Glutamatergic neuron (in vitro differentiated cells): ENCODE measurements at places on chromosomes 13 and 19.

DNA sequence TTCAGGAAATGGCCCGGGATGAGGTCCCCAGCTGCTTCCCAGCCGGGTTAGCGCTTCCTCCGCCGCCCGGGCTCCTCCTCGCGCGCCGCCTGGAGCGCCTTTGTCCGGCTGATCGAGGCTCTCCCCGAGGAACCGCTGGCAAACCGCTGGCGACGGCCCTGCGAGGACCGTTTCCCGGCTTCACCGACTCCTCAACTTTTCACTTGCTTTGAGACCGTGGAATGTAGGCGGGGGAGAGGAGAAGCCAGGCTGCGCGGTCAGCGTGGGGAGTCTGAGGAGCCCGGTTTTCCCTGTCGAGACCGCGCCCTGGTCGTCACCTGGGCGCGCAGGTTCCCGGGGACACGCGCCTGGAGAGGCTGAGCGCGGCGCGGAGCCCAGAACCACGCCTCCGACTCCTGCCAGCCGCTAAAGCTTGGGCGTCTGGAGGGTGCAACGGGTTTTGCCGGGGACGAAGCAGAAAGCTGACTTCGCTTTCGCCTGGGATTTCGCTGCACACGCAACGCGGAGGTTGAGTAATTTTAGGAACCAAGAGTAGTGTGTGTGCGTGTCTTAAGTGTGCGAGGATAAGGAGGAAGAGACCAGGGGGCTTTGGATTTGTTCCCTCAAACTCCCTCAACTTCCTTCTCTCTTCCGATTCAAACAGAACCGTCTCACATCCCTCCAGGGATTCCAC lies 7.3 kb upstream of the DGKH start:
- DNase-seq = peak; percentile 55

- no peak for DNase-seq
Measured at GRCh38 chr13:41767801-41768200, 193.1 kb downstream of the VWA8 start.

DNA sequence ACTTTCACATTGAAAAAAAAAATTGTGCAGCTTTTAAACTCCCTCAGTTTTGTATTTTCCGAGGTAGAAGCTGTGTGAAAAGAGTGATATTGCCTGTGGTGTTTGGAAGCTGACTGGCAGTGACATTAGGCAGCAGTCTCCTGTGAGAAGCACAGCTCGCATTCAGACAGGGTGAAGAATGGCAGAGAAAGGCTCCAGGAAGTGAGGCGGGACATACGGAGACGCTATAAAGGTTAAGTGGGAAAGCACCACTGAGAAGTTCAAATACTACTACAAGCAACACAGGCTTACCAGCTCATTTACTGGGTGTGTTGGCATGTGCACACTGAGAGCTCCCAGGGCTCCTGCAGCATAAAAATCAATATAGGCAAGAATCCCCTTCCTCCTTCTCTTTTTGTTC lies 88.4 kb downstream of the RXFP2 start:
- no peak for DNase-seq

GRCh38 chr13:72109863-72110262 lies 242.9 kb upstream of the DACH1 start:
- DNase-seq = no peak

- DNase-seq = no peak
Measured at GRCh38 chr19:13025819-13026456, 30.7 kb downstream of the NFIX start.

DNA sequence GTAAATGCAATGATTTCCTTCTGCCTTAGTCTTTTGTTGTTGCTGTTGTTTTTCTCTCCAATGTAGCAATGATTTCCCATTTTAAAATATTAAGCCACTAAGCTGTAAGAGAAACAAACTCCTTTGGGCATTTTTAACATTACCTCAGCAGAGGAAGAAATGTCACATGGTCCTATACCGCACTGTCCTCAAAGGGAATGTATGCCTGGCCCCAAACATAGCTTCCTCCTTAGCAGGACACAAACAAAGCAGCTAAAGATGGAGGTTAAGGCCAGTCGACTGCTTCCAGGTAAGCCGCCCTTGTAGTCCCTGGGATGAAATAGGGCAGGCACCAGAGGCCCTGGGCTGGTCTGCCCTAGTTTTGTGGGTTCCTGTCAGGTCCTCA lies 249.0 kb downstream of the TSHZ3 start:
- DNase-seq = no peak

GRCh38 chr13:112721198-112722104 lies 31.6 kb downstream of the ATP11A start:
- DNase-seq = no peak

GRCh38 chr13:111973186-111973585 lies 93.8 kb upstream of the SOX1 start:
- no peak for DNase-seq

DNA sequence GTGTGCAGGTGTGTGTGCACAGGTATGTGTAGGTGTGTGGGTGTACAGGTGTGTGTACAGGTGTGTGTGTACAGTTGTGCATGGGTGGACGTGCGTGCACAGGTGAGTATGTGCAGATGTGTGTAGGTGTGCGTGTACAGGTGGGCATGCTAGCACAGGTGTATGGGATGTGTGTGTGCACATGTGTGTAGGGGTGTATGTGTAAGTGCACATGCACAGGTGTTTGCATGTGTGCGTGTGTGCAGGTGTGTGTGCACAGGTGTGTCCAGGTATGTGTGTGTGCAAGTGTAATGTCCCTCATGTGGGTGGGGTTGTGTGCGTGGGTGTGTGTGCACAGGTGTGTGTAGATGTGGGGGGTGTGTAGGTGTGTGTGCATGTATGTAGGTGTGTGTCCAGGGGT lies 27.5 kb upstream of the TFDP1 start:
- DNase-seq = no peak

DNA sequence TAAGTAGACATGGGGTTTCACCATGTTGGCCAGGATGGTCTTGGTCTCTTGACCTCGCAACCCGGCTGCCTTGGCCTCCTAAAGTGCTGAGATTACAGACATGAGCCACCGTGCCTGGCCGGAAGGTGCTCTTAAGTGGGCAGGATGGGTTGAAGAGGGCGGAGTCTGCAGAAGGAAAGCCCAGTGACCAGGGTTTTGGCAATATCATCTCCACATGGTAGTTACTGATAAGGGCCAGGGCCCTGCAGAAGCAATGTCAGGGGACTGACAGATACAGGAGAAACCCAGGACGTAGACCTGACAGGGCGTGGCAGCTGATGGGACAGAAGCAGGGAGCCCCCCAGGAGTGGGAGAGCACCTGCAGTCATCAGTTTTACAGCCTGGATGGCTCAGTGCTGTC lies 45.7 kb upstream of the RNF113B start:
- no peak for DNase-seq

GRCh38 chr13:74708629-74709028 lies 574.4 kb upstream of the KLF12 start:
- DNase-seq = no peak

- no peak for DNase-seq
Measured at GRCh38 chr13:78398743-78399410, 204.5 kb downstream of the POU4F1 start.

DNA sequence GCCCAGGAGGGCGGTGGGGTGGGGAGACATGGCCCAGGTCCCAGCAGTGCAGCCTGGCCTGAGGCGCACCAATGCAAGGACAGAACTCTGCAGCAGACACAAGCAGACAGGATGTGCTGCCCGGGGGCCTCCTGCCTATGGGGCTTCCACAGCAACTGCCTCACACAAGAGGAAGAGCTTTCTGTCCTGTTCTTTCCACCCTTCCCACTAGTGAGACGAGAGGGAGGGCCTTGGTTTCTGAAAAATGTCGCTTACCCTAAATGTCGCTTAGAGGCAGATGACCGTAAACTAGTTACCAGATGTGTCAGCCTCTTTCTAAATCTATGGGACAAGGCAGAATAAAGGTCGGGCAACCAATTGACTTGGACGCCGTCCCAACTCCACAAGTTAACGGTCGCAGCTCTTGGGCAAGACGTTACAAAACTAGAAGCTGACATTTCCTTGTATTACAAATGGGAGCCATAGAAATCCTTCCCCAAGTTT lies at the start of gene LAIR1:
TSS of gene LAIR1 (minus strand) at position 157 of the 483 bp plus-strand sequence. CDS start at position 30, 127 bp downstream.
- DNase-seq = no peak

DNA sequence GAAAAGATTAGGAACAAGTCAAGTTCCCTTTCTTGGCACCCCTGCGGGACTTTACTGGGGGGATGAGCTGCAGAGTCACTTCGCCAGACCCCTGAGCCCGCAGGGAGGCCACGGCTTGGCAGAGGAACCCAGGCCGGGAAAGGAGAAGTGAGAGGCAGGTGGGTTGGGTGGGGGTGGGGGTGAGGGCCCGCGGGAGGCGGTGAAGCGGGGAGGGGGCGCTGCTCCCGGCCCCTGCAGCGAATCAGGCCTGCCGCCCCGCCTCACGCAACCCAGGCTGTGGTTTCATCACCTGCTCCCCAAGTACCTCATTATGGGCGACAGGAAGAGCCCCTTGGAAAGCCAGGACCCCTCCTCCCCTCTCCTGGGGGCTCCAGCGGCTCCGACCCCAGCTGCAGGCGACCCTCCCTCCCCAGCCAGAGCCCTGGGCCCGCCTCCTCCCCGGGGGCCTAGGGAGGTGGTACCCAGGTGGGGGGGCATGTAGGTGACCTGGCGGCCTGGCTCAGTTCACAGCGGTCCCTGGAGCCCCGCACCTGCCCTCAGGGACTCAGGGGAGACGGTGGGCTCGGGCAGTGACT lies 9.5 kb downstream of the MEF2B start:
- no peak for DNase-seq

- no peak for DNase-seq
Measured at GRCh38 chr13:48838193-48838973, 137.3 kb upstream of the FNDC3A start.

- no peak for DNase-seq
Measured at GRCh38 chr19:5018224-5019015, 49.5 kb downstream of the KDM4B start.

- no peak for DNase-seq
Measured at GRCh38 chr13:30997697-30998096, 65.2 kb downstream of the TEX26 start.

DNA sequence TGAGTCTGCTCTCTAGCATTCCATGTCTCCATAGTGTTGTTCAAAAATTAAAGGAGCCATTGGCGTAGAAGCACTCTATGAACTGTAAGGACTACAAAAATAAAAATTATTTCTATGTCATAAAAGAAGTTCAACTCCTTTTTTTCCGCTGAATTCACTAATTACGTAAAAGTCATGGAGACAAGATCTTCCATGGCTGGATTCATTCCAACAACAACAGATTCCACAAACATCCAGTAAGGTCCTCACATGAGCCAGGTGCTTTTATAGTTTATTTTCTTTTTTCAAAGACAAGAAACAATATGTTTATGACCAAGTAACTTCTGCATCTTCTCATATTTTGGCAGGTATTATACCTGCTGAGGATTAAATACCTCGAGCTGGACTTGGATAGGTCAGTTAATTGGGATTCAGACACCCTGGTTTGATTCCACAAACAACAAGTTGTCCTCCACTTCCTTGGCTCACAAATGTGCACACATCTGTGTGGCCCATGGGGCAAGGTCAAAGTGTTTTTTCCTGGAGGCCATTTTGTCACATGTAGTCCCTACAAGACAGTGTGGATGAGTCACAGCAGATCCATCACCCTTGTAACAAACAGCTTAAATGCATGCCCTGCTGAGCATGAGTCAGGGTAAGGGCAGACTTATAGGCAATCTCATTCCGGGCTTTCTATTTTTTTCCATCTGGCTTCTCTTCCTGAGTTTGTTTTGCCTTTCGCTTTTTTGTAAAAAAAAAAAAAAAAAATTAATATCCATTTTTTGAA lies 475.6 kb downstream of the COG6 start:
- DNase-seq = no peak

GRCh38 chr19:15538774-15539173 lies 30.4 kb downstream of the CYP4F22 start:
- DNase-seq = no peak

DNA sequence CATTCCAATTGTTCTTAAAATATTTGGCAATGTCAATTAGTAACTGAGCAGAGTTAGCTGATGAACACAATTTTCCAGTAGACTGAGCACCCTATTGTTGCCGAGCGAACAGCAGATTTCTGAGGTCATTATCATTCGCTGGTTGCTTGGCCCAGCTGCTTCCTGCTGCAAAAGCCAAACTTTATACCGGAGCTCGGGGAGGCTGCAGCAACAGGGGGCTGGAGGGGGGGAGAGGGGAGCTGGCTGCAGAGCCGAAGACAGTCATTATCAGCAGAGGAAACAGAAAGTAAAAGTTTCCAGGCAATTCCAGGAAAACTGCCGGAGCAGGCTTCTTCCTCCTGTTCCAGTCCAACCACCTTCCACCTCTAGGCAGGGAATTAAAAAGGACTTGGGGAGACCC lies 77.9 kb downstream of the ZNF536 start:
- DNase-seq = peak; percentile 35

- DNase-seq = no peak
Measured at GRCh38 chr13:59495299-59495698, 668.4 kb downstream of the DIAPH3 start.

DNA sequence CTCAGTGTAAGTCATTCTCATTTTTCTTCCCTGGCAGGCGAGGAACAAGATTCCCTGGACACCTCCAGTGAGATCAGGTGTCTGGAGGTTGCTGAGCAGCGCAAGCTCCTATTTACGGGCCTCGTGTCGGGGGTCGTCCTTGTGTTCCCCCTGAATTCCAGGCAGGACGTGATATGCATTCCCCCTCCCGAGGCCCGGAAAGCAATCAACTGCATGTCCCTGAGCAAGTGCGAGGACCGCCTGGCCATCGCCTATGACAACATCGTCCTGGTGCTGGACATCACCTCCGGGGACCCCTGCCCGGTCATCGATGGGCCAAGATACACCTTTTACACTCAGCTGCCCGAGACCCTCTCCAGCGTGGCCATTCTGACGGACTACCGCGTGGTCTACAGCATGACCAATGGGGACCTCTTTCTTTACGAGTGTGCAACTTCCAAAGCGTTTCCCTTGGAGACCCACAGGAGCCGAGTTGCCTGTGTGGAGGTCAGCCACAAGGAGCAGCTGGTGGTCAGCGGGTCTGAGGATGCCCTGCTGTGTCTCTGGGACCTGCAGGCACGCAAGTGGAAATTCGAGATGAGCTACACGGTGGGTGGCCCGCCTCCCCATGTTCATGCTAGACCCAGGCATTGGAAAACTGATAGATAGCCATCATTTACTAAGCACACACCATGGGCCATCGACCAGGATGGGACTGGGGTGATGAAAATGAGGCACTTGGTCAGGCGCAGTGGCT lies 21.5 kb upstream of the SIN3B start:
- DNase-seq = no peak

DNA sequence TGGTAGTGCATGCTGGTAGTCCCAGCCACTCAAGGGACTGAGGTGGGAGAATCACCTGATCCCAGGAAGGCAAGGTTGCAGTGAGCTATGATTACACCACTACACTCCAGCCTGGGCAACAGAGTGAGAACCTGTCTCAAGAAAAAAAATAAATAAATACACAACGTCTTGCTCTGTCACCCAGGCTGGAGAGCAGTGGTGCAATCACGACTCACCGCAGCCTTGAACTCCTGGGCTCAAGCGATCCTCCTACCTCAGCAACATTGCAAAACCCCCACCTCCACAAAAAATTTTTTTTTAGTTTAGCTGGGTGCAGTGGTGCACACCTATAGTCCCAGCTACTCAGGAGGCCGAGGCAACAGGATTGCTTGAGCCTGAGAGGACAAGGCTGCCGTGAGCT lies 8.8 kb downstream of the TPM4 start:
- DNase-seq = no peak

- DNase-seq = no peak
Measured at GRCh38 chr13:36789061-36789460, 30.0 kb upstream of the RFXAP start.
